ENCODE measurements at places on chromosomes 16 and 17.

DNA sequence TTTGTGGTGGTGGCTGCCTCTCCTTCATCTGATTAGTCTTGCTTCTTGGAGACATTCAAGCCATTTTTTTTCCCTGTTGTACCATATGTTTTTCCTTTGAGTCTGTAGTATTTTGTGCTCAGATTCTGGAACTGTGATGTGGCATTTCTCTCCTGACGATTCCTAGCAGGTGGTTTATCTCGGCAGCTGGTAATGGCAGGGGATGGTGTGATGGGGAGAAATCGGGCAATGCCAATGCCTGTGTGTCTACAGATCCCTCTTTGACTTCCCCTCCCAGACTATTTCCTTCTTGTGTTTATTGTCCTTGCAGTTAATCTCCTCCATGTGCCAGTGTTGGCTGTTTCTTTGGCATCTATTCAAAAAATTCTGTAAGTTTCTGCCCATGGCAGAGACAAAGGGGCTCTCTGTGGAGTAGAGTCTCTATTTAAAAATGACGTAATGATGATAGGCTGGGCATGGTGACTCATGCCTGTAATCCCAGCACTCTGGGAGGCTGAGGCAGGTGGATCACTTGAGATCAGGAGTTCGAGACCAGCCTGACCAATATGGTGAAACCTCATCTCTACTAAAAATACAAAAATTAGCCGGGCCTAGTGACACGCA is 90.2 kb upstream of the ERCC4 start:
- no peak for DNase-seq

GRCh38 chr17:74394977-74395376 is 27.7 kb downstream of the GPR142 start:
- no peak for DNase-seq

- no peak for DNase-seq
Measured at GRCh38 chr16:20167323-20167722, 93.6 kb upstream of the GPR139 start.

DNA sequence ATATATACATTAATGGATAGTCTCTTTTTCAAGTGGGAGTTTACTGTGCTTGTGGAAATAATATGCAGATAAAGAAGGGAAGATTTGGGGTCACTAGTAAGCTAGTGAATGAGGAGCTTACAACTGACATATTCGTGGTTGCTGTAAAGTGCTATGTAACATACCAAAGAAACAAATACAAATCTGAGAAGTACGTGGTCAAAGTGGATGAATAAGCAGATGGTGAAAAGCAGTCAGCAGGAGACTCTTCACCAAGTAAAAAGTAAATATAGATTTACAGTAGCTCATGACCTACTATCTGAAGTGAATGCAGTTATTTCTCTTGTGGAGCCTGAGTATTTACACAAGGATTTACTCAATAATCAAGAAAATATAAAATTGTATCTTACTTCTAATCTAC is 136.6 kb upstream of the ELAC2 start:
- DNase-seq, result no peak

GRCh38 chr16:12257926-12258561 is 281.5 kb downstream of the SNX29 start:
- DNase-seq, result no peak

GRCh38 chr16:64983963-64984362 is 137.9 kb downstream of the CDH11 start:
- DNase-seq, result peak; percentile 93

DNA sequence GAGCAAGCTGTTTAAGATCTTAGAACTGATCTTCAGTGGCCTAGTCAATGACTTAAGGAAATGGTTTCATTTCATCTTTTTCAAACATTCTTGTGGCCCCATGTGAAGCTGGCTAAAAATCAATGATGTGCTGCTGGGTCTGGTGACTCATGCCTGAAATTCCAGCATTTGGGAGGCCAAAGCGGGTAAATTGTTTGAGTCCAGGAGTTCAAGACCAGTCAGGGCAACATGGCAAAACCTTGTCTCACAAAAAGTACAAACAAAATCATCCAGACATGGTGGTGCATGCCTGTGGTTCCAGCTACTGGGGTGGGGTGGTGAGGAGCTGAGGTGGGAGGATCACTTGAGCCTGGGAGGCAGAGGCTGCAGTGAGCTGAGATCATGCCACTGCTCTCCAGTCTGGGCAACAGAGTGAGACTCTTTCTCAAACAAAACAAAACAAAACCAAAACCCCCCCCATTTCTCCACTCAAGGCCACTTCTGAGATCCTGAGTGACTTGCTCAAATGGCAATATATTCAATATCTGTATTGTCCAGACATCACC is 17.4 kb upstream of the COL1A1 start:
- DNase-seq, result peak; percentile 97

GRCh38 chr17:59219370-59219769 is 941 bp upstream of the GDPD1 start:
- no peak for DNase-seq

DNA sequence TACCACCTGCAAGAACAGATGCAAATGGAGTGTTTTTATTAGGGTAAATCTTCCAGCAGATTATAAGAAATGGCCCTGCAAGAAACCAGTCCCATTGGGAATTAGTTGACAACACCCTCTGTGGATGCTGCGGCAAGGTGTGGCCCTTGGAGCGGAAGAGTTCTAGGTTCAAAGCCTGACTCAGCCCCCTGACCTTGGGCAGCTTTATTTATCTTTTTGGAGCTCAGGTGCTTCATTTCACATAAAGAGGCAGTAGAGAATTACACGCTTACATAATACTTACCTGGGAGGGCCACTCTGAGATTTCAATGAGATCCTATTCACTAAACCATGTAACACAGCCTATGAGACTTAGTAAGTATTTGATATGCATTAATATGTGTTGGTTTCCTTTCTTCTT is 318.2 kb upstream of the SOX9 start:
- no peak for DNase-seq

DNA sequence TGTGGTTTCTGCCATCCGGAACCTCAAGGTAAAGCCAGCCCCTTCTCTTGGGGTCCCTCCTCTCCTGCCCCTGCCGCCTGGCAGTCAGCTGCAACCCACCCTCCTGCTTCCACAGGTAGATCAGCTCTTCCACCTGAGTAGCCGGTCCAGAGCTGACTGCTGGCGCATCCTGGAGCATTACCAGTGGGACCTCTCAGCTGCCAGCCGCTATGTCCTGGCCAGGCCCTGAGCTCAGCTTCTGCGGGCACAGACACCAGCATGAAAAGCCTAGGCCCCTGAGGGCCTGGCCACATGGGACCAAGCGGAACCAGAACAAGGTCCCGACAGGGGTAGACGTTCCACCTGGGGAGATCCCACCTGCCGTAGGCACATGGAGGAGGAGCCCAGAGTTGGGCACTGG is 5.5 kb downstream of the PLSCR3 start:
- no peak for DNase-seq

- DNase-seq, result no peak
Measured at GRCh38 chr17:39979893-39980350, 685 bp upstream of the PSMD3 start.

GRCh38 chr17:5297245-5297644 is 15.2 kb downstream of the RABEP1 start:
- DNase-seq, result no peak

GRCh38 chr17:59415397-59415796 is 83.9 kb downstream of the YPEL2 start:
- DNase-seq, result no peak

DNA sequence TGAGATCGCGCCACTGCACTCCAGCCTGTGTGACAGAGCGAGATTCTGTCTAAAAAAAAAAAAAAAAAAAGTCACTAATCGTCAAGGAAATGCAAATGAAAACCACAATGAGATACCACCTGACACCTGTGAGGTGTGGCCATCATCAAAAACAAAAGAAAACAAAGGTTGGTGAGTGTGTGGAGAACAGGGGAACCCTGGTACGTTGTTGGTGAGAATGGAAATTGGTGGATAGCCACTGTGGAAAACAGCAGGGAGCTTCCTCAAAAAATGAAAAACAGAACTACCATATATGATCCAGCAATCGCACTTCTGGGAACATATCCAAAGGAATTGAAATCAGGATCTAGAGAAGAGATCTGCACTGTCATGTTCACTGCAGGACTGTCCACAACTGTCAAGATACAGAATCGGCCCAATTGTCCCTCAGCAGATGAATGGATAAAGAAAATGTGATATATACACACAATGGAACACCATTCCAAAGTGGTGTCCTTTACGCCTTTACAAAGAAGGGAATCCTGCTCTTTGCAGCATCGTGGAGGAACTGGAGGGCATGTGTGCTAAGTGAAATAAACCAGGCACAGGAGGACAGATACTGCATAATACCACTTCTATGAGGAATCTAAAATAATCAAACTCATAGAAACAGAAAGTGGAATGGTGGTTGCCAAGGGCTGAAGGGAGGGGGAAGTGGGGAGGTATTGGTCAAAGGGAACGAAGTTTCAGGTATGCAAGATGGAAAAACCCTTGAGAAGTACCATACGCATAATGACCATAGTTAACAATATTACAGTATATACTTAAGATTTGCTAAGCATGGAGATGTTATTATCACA is 63.5 kb upstream of the PLCG2 start:
- no peak for DNase-seq

- no peak for DNase-seq
Measured at GRCh38 chr16:4006397-4006999, 109.7 kb downstream of the ADCY9 start.

Data from choroid plexus epithelial cell (primary cell).